ENCODE measurements at places on chromosomes 11 and 22.

DNA sequence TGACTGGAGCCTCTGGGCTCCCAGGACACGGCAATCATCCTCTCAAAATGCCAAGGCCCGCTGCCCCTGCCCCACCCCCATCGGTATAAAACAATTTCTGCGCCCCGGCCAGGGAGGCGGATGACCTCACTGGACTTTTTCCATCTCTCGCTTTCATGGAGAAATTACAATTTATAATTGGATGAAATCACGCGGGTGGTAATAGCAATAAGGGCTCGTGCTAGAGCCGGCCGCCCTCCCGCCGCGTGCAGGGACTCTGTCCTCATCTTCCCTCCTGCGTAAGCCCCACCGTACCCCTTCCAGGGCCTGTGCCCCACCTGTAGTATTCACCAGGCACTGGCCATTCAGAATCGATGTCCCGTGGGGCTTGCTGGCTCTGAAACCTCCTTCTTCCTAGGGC lies 64.5 kb downstream of the MACROD1 start:
- DNase-seq = no peak

DNA sequence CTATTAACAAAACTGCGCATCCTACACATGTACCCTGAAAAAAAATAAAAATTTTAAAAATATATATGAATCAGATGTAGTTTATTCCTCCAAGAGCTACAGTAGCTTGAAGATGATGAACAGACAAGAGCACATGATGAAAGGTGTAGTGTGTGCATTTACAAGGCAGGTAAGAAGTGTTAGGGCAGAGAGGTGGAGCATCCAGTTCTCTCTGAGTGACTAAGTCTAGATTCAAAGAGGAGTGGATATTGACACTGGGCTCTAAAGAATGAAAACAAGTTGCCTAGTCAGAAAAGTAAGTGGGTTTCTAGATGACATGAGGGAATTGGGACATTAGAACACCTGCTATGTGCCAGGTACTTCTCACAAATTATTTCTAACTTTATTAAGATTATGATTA lies 76.0 kb upstream of the CARD18 start:
- no peak for DNase-seq

DNA sequence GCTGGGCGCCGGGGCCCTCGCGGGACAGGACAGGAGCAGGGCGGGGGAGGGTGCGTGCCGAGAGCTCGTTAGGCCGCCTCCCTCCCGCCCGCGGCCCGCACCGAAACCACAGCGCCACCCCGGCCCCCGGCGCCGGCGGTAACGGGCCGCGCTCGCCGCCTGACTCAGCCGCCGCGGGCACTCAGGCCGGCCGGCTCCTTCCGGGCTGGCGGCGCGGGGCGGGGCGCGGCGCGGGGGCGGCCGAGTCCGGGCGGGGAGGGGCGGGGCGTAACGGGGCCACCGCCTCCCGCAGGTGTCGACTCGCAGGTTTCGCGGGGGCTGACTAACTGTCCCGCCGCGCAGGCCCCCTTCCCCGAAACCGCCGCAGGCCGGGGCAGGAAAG lies at the start of gene AP5B1:
AP5B1 (minus strand) TSS at position 207 of the 382 bp plus-strand sequence. CDS start 385 bp downstream, outside the sequence.
- DNase-seq = peak; percentile 66

GRCh38 chr11:103529181-103529684 lies 420.0 kb downstream of the DYNC2H1 start:
- DNase-seq = no peak

- no peak for DNase-seq
Observed at GRCh38 chr22:31360029-31360428, 13.9 kb upstream of the PATZ1 start.

- DNase-seq = no peak
Observed at GRCh38 chr11:6745465-6746015, 26.2 kb downstream of the OR2AG2 start.

DNA sequence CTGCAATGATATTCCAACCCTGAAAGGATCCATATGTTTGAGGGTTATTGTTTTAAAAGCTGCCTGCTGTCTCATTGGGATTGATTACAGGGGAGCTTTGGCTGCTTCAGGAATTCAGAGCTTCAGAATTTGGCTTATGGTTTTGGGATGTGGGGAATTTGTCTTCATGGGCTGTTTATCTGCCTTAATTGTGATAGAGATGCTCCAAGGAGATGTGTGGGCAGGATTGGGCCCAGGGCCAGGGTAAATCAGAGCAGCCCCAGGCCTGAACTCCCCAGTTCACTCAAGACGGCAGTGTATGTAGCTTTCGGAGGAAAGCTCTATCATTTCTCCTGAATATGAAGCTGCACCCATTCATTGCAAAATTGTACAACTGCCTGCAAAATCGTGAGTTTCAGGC lies 88.5 kb downstream of the ALX4 start:
- no peak for DNase-seq

- no peak for DNase-seq
Observed at GRCh38 chr11:114685097-114685496, 6.8 kb downstream of the NXPE2 start.

Data from activated T-cell treated with anti-CD3 and anti-CD28 coated beads for 4 hours (primary cell).